ENCODE measurements at places on chromosomes 1 and 21. TPM values are rescaled to one million over a fixed set of nuclear protein-coding genes. Genes with fewer than 3 reads are reported as not detected.

The SFT2D2 gene
- 27.9 TPM for total RNA-seq

The TMEM79 gene
- 6.6 TPM for total RNA-seq

The PACC1 gene
- total RNA-seq = 9.6 TPM

The SEMA4A gene
- total RNA-seq = 0.65 TPM

The ATAD3C gene
- 0.13 TPM for total RNA-seq

The TSTD1 gene
- total RNA-seq = 14.6 TPM

The TFF2 gene
- not detected for total RNA-seq

Measured in epithelial cell of alveolus of lung (primary cell).